ENCODE measurements at places on chromosomes 7 and 10. TPM values are rescaled to one million over a fixed set of nuclear protein-coding genes. Genes with fewer than 3 reads are reported as not detected.

SMKR1 gene
- polyA plus RNA-seq: 4.9 TPM

COL13A1 gene
- polyA plus RNA-seq: 19.1 TPM

DENND2A gene
- polyA plus RNA-seq: 35.1 TPM

GNGT1 gene
- polyA plus RNA-seq: 0.11 TPM

TMEM270 gene
- not detected for polyA plus RNA-seq

NPY4R2 gene
- not detected for polyA plus RNA-seq

MYO1G gene
- polyA plus RNA-seq: 0.99 TPM

LRRC61 gene
- polyA plus RNA-seq: 20.8 TPM

ERLIN1 gene
- 47.3 TPM for polyA plus RNA-seq

NEUROD6 gene
- polyA plus RNA-seq: not detected

GATA3 gene
- 90.0 TPM for polyA plus RNA-seq

OR2A42 gene
- 0.58 TPM for polyA plus RNA-seq

GRCh38 chr7:16967300-16967811, 85.6 kb upstream of the AGR3 start:
- no peak for DNase-seq

DNA sequence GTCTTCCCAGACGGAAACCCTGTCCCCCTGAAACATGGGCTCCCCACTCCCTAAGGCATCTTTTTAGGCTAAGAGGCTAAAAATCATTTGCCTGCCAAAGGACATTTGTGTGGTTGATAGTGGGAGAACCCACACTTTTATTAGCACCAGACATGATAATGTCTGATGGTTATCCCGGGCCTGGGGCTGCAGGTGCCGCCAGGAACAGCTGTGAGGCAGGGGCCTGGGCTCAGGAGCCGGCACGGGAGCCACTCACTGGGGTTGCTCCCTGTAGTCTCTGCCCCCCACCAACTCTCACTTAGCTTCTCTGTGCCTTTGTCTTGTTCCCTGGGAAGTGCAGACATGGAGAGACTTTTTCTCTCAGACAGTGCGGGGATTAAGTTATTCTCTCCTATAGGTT, 193.6 kb downstream of the GLRX3 start:
- no peak for DNase-seq

- no peak for DNase-seq
Observed at GRCh38 chr10:97718659-97719142, 5.2 kb downstream of the MARVELD1 start.

GRCh38 chr10:86662186-86663045, 5.9 kb upstream of the LDB3 start:
- DNase-seq: no peak

DNA sequence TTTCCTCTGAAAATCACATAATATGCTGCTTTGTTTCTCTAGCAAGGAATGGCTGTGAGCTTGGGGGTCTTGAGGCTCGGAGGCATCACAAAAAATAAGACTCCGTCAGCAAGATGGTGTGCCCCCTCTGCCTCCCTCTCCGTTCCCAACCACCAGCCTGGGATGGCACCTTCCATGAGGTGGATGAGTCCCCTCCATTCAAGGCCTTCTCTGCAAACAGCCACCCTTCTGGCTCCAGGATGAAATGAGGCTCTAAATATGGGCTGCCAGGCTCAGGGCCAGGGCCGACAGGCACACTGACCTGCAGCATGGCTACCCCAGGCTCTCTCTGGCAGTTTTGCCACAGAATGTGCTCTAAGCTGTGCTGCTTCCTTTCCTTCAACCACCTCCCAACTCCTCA, 521.5 kb downstream of the PTPRN2 start:
- no peak for DNase-seq

DNA sequence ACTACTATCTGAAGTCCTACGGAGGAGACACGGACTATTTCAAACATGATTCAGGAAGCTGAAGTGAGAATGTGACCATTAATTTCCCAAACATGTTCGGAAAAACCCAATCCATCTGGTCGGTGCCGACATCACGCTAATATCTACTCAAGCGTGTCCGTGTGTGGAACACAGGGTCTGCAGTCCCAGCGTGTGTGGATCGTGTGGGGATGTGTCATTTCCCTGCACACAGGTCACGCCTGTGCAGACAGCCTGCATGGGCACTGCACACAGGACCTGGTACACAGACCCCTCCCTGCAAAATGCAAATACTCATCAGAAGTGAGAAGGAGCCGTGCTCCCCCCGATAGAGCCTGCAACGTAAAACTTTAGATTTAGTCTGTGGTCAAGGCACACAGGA, 57.8 kb downstream of the CARD11 start:
- no peak for DNase-seq

GRCh38 chr7:104935276-104935675, 78.7 kb upstream of the KMT2E start:
- DNase-seq: no peak

- no peak for DNase-seq
Observed at GRCh38 chr10:72083790-72084459, 4.4 kb downstream of the SPOCK2 start.

DNA sequence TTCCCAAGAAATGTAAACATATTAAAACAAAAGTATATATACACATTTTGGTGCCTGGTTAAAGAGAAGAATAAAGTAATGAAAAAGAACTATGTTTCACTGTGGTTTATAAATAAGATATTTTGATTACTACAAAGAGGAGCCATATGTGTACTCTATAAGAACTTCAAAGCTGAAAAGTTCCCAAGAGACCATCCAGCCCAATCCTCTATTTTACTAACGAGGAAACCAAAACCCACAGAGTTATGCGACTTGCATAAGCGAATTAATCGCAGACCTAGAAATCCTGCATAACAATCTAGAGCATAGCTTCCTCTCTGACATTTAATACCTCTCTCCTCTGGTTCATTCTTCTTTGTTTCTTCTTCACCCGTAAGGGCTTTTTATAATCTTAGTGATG, 937.1 kb downstream of the CNTNAP2 start:
- DNase-seq: no peak

- no peak for DNase-seq
Observed at GRCh38 chr7:106057962-106058927, 53.9 kb downstream of the SYPL1 start.

GRCh38 chr7:68058014-68058413, 1061.4 kb downstream of the TYW1 start:
- no peak for DNase-seq

DNA sequence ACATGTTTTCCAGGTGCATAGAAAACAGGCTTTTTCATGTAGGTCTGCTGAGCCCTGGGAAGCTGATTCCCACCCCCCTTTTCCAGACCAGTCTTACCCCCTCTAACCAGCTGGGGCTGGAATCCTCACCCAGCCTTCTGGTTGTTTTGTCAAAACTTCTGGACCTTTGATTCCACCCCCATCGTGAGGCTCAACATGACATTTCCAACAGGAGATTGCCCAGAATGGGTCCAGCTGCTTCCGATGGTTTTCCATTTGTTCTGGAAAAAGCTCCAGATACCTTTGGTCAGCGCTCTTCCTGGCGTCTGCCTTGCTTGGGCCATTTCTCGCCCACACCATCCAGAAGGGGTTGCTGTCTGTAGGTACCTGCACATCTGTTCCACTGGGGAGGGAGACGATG, 41.5 kb downstream of the MINDY4 start:
- DNase-seq: no peak

GRCh38 chr10:43120929-43121314, 17.3 kb upstream of the CSGALNACT2 start:
- no peak for DNase-seq

DNA sequence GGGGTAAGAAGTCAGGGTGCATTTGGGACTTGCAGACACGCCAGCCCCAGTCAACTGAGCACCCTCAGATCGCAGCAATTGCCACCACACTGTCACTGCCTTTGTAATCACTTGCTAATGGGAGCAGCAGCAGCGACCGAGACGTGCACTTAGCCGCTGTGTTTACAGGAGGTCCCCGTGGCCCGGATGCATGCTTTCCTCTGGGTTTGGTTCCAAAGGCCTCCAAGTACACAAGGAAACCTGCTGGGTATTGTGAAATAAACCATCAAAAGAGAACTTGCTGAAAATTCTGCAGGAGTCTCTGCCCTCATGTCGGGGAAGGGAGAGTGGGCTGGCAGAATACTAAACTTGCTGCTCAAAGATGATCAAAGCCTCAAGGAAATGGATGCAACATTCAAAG, 341.7 kb downstream of the DNAJB6 start:
- no peak for DNase-seq

DNA sequence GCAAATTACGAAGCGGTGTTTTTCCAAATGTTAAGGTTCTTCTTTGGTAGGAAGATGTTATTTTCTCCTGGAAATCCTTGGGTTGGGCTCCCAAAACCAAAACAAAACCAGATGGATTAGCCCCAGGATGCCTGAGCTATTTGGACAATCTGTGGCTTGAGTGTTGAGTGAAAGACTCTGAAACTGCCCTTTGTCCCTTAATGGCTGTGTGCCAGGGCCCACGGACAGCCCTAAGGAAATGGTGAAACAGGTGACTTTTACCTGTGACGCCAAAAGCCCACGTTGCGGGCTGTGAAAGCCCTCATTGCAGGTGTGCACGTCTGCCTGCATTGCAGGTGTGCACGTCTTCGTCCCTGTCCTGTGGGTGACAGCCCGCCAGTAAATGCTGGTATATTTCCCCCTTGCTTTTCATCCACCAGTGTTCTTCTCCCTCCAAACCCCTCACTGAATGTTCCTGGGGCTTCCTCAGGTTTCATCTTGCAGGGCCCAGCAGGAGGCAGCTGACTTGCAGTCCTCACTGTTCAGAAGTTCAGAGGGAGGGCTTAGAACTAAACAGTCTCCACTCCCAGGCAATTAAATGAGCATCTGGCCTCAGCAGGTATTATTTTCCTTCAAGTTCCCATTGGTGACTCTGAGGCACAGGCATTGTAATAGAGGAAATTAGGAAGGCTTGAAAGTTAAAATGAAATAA, 10.7 kb downstream of the PFKP start:
- no peak for DNase-seq

DNA sequence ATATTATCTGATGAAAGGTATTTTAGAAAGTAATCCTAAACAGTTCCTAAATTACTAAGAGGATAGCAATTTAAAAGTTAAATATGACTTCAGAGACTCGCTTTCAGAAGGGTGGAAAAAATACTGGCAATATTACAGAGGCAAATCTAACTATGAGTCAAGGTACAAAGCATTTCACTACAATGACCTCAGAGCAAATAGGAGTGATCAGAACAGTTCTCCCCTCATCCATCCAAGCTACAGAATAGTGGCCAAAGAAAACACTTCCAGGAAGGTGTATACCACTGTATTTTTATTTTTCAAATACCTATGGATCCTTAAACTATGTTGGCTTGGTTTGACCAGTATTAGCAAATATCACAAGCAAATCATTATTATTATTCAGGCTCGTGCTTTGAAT, 112.8 kb upstream of the ODAD2 start:
- no peak for DNase-seq

DNA sequence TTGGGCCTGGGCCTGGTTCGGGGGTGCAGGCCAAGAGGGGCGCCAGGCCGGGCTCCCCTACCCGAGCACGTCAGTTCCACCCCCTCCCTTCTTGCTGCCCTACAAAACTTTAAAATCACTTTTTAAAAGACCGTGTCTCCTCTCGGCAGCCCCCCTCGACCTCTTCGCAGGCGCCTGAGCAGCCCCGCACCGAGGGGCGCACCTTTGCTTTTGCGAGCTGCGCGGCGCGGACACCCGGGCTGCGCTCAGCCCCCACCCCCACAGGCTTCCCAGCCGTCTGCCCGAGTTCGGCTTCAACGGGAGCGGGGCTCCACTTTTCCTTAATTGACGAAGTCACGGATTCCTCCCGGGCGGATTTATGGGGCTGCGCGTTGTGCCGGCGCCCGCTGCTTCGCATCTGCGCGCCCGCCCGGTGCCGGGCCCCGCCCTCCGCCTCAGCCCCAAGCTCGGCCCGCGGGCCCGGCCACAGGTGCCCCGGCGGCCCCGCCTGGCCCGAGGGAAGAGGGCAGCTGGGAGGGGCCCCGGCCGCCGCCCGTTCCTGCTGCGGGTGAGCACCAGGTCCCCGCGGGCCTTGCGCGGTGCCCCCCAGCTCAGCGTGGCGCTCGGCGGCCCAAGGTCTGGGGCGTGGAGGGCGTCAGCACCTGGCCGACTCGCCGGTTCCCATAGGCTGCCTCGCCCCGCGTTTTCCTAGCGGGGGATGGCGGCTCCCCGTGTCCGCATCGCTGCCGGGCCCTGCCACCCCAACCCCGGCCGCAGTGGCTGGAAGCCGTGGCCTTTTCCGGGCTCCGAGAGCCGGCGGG, 10.8 kb upstream of the MNX1 start:
- DNase-seq: no peak

DNA sequence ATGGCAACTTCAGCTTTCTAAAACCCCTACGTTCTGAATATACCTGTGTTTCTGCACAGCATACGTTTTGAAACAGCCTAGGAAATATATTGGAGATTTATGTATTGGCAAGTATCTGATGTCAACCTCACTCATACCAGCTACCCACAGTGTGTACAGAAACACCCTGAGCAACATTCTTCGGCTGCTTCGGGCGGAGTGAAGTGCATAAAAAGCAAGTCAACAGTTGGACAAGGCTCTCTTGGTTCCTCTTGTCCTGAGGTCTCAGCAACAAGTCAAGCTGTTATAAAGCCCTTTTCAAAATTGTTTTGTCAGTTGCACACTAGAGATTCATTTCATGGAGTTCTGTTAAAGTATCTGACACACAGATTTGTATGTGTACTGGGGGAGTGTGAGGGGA, 40.0 kb upstream of the PAPSS2 start:
- no peak for DNase-seq

GRCh38 chr10:70250961-70251680, 17.9 kb upstream of the PPA1 start:
- no peak for DNase-seq

- DNase-seq: no peak
Observed at GRCh38 chr10:113382691-113383090, 170.2 kb upstream of the HABP2 start.

DNA sequence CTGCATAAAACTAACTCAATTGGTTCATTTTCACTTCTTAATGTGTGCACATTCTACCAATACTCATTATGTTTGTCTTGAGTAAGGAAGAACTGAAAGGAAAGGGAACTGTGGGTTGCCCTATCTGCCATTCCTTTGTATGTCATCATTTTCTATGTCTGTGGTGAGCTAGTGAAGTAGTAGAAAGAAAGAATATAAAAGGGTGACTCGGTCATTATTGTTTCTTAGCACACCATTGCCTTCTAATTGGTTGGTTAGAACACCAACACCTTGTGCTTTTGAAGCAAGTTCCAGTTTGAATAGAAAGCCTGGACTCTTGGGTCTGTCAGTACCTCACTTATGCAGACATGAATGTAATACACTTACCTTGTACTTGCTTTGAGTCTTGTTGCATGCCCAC, 64.3 kb upstream of the MDFIC start:
- DNase-seq: no peak

DNA sequence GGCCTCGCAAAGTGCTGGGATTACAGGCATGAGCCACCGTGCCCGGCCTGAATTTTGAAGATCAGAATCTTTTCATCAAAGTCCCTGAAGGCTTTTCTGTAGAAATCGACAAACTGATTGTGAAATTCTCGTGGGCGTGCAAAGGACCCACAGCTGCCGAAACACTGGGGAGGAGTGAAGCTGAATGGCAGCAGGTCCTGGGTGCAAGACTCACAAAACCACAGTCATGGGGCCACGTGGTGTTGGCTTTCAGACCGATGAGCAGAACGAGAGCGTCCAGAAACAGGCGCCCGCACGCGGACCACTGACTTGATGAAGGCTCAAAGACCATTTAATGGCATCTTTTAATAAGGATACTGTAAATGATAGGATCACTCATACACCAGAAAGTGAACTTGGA, 24.7 kb upstream of the PRKAR1B start:
- no peak for DNase-seq
